Activated CD4-positive, alpha-beta T cell treated with anti-CD3 and anti-CD28 coated beads, Interleukin-2, amount 50 U/mL, for 24 hours (primary cell): ENCODE measurements at places on chromosomes 2 and 18.

DNA sequence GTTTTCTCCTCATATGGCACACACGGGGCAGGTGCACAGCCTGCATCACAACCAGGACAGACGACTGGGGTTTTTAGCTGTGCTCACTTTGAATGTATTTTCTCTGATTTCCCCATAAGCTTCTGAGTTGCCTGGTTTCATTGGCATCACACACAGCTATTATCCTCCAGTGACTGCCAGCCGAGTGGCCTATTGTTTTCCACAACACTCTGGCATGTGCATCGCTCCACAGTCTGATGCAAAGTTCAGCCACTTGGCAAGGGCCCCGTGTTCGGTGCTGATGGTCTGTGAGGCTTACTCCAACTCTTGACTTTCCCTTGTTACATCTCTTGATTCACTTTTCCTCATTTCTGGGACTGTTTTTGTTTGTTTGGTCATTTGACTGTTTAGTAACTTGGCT lies 593.1 kb downstream of the CBLN2 start:
- DNase-seq: no peak

GRCh38 chr2:207334624-207335371 lies 169.1 kb upstream of the KLF7 start:
- DNase-seq: peak; percentile 22

GRCh38 chr2:206881708-206882410 lies 57.5 kb upstream of the CPO start:
- no peak for DNase-seq

DNA sequence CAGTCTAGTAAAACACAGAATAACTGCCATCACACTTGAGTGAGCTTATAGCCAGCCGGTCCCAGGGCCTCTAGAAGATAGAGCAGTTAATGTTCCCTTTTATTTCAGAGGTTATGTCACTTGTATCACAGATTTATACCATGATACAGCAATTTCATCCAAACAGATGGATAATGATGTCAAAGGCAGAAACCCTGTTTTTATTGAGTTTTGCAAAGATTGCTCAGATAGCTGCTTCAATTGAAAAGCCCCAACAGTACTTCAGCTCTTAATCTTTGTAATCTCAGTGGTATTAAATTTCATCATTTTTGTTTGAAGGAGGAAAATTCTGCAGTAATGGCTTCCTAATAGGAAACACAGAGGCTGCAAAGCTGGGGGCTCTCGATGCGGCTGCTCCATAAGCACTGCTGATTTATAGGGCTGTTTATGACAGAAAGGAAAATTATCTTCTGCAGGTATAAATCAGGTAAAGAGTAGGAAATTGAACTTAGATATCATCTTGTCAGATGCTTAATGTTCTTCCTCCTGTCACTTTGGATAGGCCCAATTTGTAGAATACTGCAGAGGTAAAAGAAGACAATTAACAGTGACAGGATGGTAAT lies 112.3 kb downstream of the LNPK start:
- no peak for DNase-seq

- no peak for DNase-seq
Measured at GRCh38 chr2:44680424-44680971, 261.0 kb upstream of the SIX3 start.

DNA sequence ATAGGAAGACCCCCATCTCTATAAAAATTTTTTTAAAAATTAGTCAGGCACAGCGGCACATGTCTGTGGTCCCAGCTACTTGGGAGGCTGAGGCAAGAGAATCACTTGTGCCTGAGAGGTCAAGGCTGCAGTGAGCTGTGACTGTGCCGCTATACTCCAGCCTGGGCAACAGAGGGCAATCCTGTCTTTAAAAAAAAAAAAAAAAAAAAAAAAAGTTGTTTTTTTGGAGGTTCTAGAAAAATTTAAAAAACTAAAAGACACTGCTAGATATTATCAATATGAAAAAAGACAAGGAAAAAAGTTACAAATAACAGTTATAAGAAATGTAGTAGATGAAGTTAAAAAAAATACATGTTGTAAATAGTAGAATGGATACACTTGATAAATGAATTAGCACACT lies 56.1 kb upstream of the C2orf15 start:
- DNase-seq: no peak

DNA sequence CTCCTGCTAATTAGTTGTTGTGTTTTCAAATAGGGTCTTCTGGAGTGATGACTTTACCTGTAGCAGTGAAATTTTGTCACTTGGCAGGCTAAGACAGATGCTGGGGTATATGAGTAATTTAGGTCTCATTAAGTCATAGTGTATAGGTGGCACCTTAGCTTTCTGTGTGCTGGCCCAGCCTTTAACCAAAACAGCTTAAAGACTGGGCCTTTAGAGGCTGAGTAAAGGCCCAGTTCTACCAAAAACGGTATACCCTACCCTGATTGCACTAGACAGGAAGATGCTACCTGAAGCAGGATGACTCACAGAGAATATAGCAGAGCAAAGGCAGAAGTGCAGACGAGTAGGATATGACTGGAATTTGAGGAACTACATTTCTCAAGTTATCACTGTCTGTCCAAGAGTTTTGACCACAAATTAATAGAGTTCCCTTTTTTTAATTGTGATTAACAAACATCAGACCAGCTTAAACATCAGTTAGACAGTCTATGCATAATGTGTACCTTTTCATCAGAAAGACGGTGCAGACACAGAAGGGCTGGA lies 337.9 kb upstream of the SALL3 start:
- no peak for DNase-seq

DNA sequence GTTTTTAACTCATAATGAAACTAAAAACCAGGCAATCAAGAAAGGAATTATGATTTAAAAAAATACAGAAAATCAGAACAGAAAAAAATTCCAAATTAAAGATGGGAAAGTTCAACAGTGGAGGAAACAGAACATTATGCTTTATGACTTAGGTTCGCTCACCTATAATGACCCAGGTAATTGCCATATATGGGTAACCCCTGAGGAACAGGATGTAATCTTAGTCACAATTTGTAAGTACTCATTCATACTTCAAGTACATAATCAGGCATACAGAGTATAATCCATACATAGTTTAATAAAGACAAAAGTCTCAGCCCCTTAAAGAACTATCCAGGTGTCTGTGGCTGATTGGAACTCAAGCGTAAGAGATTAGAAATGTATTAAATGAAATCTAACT lies 159.6 kb downstream of the AFF3 start:
- DNase-seq: no peak

DNA sequence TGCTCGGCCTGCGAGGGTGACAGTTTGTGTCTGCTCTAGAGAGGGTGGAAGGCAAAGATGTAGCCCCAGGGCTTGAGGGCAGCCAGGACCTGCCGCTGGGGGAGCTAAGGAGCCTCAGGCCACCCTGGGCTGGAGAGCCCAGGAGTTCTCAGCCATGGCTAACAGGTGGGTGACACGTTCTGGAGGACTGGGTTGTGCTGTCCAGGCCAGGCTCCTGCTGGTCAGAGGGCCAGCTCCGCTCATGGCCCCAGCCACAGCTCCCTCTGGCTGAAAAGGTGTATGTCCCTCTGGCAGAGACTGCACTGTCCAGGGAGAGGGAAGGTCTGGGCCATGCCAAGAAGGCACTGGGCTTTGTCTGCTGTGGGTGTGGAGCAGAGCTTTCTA lies 19.2 kb downstream of the TMEM185B start:
- DNase-seq: no peak
